Cortex of kidney (tissue), 1 donor: ENCODE measurements at places on chromosomes 2 and 18.

DNA sequence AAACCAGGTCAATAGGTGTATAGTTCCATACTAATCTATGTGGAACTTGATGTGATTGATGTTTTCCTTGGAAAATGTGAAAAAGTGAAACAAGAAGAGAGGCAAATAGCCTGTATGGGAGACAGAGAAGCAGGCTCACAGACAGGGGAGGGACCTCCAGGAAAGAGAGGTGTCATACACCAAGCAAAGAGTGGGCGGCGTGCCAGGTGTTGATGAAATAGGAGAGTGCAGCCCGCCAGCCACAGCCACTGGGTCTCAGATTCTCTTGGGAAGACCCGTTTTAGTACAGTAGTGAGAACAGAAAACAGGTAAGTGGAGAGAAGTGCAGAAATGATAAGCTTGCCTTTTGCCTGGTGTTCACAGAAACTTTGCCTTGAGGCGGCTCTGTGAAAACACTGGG, 301.9 kb downstream of the ZNF407 start:
- DNase-seq: no peak

DNA sequence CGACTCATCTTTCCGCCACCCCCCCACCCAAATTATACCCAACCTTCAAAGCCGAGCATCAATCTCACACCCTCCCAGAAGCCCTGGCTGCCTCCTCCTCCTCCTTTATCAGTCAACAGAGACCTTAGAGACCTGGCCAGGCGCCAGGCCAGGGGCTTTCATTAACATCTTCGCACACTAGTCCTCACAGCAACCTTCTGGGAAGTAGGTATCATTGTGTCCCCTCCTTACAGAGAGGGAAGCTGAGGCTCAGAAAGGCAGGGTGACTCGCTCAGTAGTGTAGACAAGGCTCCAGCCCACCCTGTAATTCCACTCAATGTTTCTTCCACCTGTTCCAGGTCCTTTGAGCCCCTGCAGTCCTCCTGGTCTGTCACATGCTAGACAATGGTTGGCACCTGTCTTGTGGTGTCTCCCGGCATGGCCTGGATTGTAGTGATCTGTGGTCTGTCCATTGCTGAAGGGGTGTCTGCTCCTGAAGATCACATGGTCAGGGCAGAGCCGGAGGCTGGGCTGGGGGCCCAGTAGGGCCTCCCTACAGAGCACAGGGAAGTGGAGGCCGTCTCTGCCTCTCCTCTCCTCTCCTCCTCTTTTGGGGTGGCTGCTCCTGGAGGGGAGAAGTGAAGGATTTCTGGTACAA, 36.0 kb downstream of the KLHL29 start:
- DNase-seq: no peak

GRCh38 chr2:68426848-68427579, 40.1 kb downstream of the FBXO48 start:
- DNase-seq: no peak

DNA sequence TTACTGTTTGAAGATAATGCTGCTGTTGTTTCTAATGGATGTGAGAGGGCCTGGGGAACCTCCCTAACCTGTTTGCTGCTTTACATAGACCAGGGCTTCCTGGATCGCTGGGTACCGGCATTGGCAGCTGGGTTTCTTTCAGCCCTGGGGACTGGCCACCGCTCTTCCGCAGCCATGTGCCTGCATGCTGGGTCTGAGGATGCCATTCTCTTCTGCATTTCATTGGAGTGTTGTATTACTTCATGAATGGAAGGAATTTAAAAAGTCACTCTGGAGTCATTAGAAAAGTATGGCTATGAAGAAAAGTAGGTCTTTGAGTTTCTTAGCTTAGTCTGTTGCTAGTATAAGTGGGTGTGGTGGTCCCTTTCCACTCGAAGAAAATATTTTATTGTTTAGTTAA, 107.3 kb upstream of the MGAT5 start:
- no peak for DNase-seq

GRCh38 chr2:205375461-205376448, 306.5 kb upstream of the NRP2 start:
- DNase-seq: no peak
